ENCODE measurements at places on chromosomes 2 and 18. TPM values are rescaled to one million over a fixed set of nuclear protein-coding genes. Genes with fewer than 3 reads are reported as not detected.

DNA sequence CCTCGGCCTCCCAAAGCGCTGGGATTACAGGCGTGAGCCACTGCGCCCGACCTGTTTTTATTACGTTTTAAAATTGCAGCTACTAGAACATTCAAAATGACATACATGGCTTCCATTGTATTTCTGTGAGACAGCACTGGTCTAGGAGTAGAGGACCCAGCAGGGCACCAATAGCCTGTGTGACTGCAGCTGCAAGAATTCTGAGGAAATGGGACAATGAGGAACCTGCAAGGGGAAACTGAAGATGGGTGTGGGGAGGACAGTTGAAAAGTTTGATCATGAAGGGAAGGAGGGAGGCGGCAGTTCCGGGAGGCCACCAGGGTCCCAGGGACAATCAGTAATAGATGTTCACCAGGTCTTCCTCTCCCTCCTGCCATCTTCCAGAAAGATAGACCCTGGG lies 13.9 kb upstream of the DNPEP start:
- H3K36me3 ChIP-seq: no peaks in the 10 kb centered on the region
- H3K27ac ChIP-seq: no peak overlapping the region

DNA sequence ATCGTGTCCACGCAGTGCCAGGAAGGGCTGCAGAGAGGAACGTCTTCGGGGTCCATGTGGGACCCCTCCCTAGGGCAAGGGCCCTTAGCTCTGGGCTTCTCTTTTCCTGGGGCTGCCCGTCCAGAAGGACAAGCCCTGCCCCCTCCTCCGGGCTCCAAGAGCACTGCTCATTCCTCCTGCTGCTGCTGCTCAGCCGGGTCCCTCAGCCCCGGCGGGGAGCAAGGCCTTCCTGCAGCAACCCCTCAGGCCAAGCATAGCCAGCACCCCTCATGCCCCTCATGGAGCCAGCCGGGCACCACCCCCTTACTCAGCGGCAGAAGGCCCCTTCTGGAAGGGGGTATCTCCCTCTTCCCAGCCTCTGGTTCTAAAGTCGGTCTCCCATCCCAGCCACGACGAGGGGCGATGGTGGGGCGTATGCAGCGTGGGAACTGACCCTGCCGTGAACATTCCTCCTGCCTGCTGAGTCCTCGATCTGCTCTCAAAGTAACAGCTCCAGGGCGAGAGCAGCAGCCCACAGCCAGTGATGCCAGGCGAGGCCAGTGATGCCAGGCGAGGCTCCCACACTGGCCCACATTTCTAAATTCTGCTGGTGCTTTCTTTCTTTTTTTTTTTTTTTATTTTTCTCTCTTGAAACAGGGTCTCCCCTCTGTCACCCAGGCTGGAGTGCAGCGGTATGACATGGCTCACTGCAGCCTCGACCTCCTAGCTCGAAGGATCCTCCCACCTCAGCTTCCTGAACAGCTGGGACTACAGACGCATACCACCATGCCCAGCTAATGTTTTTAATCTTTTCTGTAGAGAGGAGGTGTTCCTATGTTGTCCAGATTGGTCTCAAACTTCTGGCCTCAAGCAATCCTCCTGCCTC lies 99.7 kb downstream of the HDAC4 start:
- H3K27ac ChIP-seq: peak overlapping the region; percentile 64
- no peaks in the 10 kb centered on the region for H3K36me3 ChIP-seq
- peaks cover 61% of the 10 kb centered on the region for H3K4me1 ChIP-seq
- H3K27me3 ChIP-seq: peaks cover 7% of the 10 kb centered on the region

DNA sequence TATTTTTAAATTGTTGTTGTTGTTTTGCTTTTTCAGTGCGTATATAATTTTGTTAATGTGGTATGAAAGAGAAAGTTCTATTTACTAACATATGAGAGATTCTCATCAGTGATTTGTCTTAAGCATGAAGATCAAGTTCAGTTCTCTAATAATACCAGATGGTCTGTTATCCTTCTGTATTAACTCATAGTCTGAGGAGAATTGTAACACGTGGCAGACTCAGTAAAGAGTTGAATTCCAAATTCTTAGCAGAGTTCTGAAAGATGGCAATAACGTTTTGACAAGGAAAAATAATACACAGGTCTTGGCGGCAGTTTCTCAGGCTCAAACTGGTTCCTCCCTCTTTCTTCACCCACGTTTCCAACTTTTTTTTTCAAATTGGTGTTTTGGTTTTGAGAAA lies 17.2 kb upstream of the COL3A1 start:
- DNase-seq: no peak
- no peak overlapping the region for H3K27ac ChIP-seq

DNA sequence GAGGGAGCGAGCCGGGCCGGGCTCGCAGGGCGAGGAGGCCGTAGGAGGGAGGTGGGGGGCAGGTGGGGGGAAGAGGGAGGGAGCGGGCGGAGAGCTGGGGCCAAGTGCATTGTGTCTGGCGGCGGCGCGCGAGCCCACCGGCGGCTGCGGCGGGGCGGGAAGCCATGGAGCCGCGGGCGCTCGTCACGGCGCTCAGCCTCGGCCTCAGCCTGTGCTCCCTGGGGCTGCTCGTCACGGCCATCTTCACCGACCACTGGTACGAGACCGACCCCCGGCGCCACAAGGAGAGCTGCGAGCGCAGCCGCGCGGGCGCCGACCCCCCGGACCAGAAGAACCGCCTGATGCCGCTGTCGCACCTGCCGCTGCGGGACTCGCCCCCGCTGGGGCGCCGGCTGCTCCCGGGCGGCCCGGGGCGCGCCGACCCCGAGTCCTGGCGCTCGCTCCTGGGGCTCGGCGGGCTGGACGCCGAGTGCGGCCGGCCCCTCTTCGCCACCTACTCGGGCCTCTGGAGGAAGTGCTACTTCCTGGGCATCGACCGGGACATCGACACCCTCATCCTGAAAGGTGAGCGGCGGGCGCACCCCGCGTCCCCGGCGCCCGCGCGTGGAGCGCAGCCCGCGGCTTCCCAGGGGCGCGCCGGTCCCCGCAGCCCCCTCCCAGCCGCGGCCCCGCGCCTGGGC lies at the start of gene TMEM178A:
TMEM178A (plus strand) TSS at position 107 of the 680 bp plus-strand sequence; CDS start at position 165, 58 bp downstream.
- H3K27me3 ChIP-seq: peaks cover 18% of the 10 kb centered on the region
- peak; percentile 56 for DNase-seq
- H3K27ac ChIP-seq: peak within 1 kb of the TSS; percentile 88

GRCh38 chr2:22944143-22944542 lies 440.8 kb upstream of the KLHL29 start:
- DNase-seq: no peak
- no peaks in the 10 kb centered on the region for H3K36me3 ChIP-seq
- no peak overlapping the region for H3K4me3 ChIP-seq
- no peaks in the 10 kb centered on the region for H3K27me3 ChIP-seq
- H3K4me1 ChIP-seq: no peaks in the 10 kb centered on the region

The NTSR2 gene
- total RNA-seq: not detected

GRCh38 chr2:210503725-210504191 lies 27.2 kb upstream of the LANCL1 start:
- no peak overlapping the region for H3K4me3 ChIP-seq
- H3K27ac ChIP-seq: peak overlapping the region; percentile 48
- no peaks in the 10 kb centered on the region for H3K27me3 ChIP-seq
- H3K36me3 ChIP-seq: peaks cover 16% of the 10 kb centered on the region
- no peak for DNase-seq

GRCh38 chr2:120318626-120319025 lies 27.3 kb upstream of the INHBB start:
- H3K4me3 ChIP-seq: no peak overlapping the region
- H3K36me3 ChIP-seq: no peaks in the 10 kb centered on the region

DNA sequence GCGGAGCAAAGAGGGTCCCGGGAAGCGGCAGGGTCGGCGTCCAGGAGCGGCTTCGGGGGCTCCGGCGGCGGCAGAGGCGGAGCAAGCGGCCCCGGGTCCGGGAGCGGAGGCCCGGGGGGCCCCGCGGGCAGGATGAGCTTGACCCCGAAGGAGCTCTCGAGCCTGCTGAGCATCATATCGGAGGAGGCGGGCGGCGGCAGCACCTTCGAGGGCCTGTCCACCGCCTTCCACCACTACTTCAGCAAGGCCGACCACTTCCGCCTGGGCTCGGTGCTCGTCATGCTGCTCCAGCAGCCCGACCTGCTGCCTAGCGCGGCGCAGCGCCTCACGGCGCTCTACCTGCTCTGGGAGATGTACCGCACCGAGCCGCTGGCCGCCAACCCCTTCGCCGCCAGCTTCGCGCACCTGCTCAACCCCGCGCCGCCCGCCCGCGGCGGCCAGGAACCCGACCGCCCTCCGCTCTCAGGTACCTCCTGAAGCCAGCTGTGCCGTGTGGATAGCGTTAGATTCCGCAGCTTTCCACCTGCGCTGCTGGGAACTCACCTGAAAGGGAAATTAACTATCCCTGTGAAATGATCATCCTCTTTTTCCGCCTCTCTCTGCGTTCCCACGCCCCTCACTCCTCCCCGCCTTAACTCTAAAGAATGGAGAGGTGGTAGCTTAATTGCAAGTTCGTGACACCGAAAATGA lies 472 bp downstream of the CNOT11 start:
- H3K4me1 ChIP-seq: peaks cover 10% of the 10 kb centered on the region
- H3K27ac ChIP-seq: peak overlapping the region; percentile 95
- H3K4me3 ChIP-seq: peak overlapping the region; percentile 100
- H3K27me3 ChIP-seq: peaks cover 6% of the 10 kb centered on the region

GRCh38 chr2:75224636-75225094 lies 25.3 kb upstream of the TACR1 start:
- H3K27ac ChIP-seq: peak overlapping the region; percentile 2
- peaks cover 3% of the 10 kb centered on the region for H3K27me3 ChIP-seq
- no peak overlapping the region for H3K4me3 ChIP-seq
- peaks cover 16% of the 10 kb centered on the region for H3K4me1 ChIP-seq

- peaks cover 10% of the 10 kb centered on the region for H3K36me3 ChIP-seq
- no peaks in the 10 kb centered on the region for H3K27me3 ChIP-seq
- no peak overlapping the region for H3K27ac ChIP-seq
- no peaks in the 10 kb centered on the region for H3K4me1 ChIP-seq
Observed at GRCh38 chr2:42622943-42623676, 54.7 kb downstream of the MTA3 start.

The SGO2 gene
- 6.6 TPM for total RNA-seq

DNA sequence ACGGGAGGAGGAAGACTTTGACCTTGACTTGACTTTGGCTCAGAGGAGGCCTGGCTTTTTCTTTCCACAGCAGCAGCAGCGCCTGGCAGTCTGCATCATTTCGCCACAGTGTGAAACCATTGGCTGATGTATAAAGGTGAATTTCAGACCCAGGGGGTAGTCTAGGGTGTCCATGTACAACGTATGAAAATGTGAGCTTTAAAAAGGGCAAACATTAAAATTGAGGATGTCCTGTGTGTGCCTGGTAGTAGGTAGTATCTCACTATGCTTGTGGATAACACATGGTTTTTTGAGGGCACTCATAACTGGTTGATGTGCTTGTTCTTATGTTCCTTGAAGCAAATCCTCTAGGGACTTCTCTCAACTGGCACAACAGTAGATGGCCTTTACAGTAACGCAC lies 86.1 kb downstream of the LPIN1 start:
- H3K4me3 ChIP-seq: no peak overlapping the region
- H3K27ac ChIP-seq: no peak overlapping the region
- H3K4me1 ChIP-seq: peaks cover 10% of the 10 kb centered on the region
- peaks cover 5% of the 10 kb centered on the region for H3K36me3 ChIP-seq

DNA sequence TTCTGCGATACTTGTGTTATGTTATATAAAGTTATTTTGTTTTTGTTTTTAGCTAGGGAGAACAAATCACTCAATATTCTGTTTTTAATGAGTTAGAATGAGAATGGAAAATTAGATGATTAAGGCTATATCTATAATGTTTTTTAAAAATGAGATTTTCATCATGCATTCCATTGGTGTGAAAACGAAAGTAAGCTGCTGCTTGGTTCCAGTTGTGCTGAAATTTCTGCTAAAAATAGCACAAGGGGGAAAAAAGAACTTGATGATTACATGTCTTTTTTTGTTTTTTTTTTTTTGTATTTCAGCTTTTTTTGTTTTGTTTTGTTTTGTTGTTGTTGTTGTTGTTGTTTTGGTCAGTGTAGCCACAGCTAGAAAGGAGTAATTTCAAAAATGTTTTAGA lies 242.6 kb upstream of the KCNJ3 start:
- H3K4me1 ChIP-seq: peaks cover 1% of the 10 kb centered on the region
- H3K4me3 ChIP-seq: no peak overlapping the region
- no peak for DNase-seq
- no peak overlapping the region for H3K27ac ChIP-seq

DNA sequence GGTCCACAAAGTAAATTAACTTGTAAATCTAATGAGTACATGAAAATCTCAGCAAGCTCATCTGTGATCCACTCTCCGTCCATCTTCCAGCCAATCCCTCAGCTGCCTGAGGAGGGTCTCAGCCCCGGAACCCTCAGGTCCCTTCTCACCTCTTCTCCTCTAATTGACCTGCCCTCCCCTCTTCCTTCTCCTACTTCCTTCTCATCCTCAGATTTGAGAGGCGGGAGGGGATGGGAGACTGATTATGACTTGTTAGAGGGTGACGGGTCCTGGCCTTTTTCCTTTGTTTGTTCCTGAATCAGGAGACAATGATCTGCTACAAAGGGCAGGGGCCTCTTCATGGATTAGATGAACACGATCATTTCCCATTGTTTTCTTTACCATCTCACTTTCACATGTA lies 80.1 kb downstream of the CYBRD1 start:
- H3K27ac ChIP-seq: no peak overlapping the region
- H3K36me3 ChIP-seq: no peaks in the 10 kb centered on the region
- H3K27me3 ChIP-seq: peaks cover 2% of the 10 kb centered on the region
- DNase-seq: no peak
- no peak overlapping the region for H3K4me3 ChIP-seq
- no peaks in the 10 kb centered on the region for H3K4me1 ChIP-seq
